Activated gamma-delta T cell (primary cell): ENCODE measurements at places on chromosomes 4 and X.

DNA sequence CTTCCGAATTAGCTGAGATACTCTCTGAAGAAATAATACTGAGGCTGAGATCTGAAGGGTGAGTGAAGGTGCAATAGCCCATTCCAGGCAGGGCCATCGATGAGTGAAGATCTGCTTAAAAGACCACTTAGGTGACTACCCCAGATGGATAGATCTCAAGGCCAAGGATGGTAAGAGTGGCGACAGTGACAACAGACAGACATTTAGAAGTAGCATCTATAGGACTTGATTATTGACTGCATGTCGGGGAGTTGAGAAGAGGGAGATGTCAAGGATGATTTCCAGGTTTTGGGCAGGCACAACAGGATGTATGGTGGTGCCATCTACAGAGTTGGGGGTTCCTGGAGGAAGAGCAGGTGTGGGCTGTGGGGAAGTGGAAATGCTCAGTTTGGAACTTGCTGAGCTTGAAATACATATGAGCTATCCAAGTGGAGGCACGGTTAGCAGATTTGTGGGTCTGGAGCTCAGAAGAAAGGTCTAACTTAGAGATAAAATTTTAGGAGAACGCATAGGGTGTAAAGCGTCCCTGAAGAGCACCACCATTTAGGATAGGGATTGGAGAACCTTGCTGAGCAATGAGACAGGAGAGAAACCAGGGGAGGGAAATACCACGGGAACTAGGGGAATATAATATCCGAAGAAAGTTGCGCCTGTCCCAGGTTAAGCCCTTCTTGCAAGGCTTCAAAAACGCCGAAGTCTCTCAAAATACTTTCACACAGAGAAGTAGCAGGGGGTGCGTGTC, 688 bp downstream of the UFSP2 start:
- DNase-seq, result no peak

- no peak for DNase-seq
These were observed 6.5 kb upstream of the TMEM184C start for GRCh38 chr4:147610686-147611085.

- DNase-seq, result no peak
These were observed 1118.3 kb downstream of the C4orf33 start for GRCh38 chr4:130214268-130214667.

DNA sequence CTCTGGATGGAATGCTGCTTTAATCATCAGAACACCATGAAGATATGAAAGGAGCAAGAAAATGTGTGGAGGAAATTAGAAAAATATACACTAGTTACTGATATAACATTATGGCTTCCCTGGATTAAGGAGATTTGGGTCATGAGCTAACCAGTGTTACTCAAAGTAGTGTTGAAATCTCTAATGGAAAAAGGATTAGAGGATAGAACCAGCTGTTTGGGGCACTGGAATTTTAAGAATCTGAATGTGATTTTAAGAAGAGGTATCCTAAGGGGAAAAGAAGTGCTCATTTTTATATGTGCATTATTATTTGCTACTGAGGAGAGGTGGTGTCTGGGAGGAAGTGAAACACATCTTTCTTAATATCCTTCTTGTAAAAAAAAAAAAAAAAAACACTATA, 164.1 kb upstream of the PPARGC1A start:
- DNase-seq, result no peak

DNA sequence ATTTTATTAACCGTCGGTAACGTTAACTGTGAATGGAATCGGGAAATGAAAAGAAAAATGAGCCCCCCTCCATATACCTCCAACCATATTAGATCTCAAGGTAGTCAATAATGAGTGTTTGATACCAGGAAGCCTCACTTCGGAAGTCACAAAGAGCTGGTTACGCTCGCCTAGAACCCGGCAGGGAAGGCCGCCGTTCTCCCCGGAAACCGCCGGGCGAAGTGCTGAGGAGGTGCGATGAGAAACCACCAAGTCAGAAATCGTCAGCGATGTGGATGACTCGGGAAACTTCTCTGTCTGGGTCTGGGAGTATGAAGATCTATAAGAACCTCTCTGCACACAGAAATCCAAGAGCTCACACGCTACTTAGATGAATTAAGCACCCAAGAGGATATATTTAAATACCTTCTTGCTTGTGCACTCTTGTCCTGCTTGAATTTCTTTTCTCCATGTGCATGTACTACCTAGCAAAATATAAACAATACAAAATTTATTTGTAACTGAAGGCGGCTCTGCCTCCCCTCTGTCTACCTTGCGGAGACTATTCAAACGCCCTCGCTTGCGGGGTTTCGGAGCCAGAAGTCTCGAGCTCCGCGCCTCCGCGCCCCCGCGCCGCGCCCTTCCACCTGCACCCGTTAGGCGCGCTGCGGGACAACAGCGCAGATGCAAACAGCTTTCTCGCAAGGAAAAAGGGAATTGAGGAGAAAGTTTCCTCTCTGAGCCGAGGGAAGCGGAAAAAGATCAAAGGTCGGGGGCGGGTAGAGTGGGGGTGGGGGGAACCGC, 17.8 kb downstream of the NKX6-1 start:
- no peak for DNase-seq

GRCh38 chrX:108186811-108187210, 95.2 kb downstream of the ATG4A start:
- DNase-seq, result no peak
